Dermis microvascular lymphatic vessel endothelial cell (primary cell): ENCODE measurements at places on chromosomes 7 and 10. TPM values are rescaled to one million over a fixed set of nuclear protein-coding genes. Genes with fewer than 3 reads are reported as not detected.

Gene ARHGEF35
- 0.13 TPM in 2 replicates for total RNA-seq

Gene MMP21
- 0.13 and 0.51 TPM in 2 replicates for total RNA-seq

Gene SLC26A5
- 0.64 and 1.0 TPM in 2 replicates for total RNA-seq

Gene GIMAP1
- 13.0 and 24.5 TPM in 2 replicates for total RNA-seq

Gene MINDY4
- 1.3 and 1.5 TPM in 2 replicates for total RNA-seq

Gene GPER1
- total RNA-seq: 1.5 and 2.3 TPM in 2 replicates

Gene GIMAP2
- 34.0 and 37.3 TPM in 2 replicates for total RNA-seq

Gene TYW1
- total RNA-seq: 12.5 and 12.6 TPM in 2 replicates

Gene RET
- total RNA-seq: 0.26 and 2.9 TPM in 2 replicates

Gene MYL10
- total RNA-seq: not detected in 2 replicates

Gene ABHD11
- 7.1 and 7.7 TPM in 2 replicates for total RNA-seq

Gene ZNF37A
- total RNA-seq: 5.1 and 5.8 TPM in 2 replicates

Gene PRRT4
- not detected in 2 replicates for total RNA-seq

Gene TRIM50
- total RNA-seq: not detected in 2 replicates

Gene ARL3
- total RNA-seq: 3.2 and 4.4 TPM in 2 replicates

Gene DPY19L1
- total RNA-seq: 53.1 and 53.9 TPM in 2 replicates

Gene TMEM229A
- total RNA-seq: not detected in 2 replicates

Gene LIPF
- not detected in 2 replicates for total RNA-seq

Gene DLX6
- not detected in 2 replicates for total RNA-seq

Gene BRAF
- 13.0 and 18.8 TPM in 2 replicates for total RNA-seq

Gene PRPS1L1
- not detected in 2 replicates for total RNA-seq

Gene PRSS37
- total RNA-seq: not detected in 2 replicates

Gene LRRC17
- 0.77 and 0.89 TPM in 2 replicates for total RNA-seq

Gene ITIH2
- total RNA-seq: not detected in 2 replicates

Gene GNGT1
- total RNA-seq: not detected in 2 replicates

Gene TEX36
- total RNA-seq: not detected in 2 replicates

Gene EBF3
- 1.5 and 1.6 TPM in 2 replicates for total RNA-seq

Gene STEAP1
- total RNA-seq: 1.4 and 9.4 TPM in 2 replicates

Gene ATRNL1
- total RNA-seq: 0.77 and 1.6 TPM in 2 replicates

Gene AGBL3
- 0.51 and 1.0 TPM in 2 replicates for total RNA-seq

Gene ZFYVE27
- total RNA-seq: 10.0 and 17.6 TPM in 2 replicates

Gene SCART1
- total RNA-seq: 0.26 and 0.76 TPM in 2 replicates

Gene MSMB
- total RNA-seq: not detected in 2 replicates

Gene SHTN1
- 1.5 and 2.1 TPM in 2 replicates for total RNA-seq

Gene CHAT
- not detected in 2 replicates for total RNA-seq

Gene UCMA
- total RNA-seq: not detected in 2 replicates

Gene UPF2
- 10.7 and 10.9 TPM in 2 replicates for total RNA-seq

Gene CALHM1
- not detected in 2 replicates for total RNA-seq

Gene RNF32
- total RNA-seq: 0.25 and 0.26 TPM in 2 replicates

Gene PDE6C
- not detected in 2 replicates for total RNA-seq

Gene GNAI1
- total RNA-seq: 15.0 and 19.7 TPM in 2 replicates

Gene FMC1
- 8.9 and 16.6 TPM in 2 replicates for total RNA-seq

Gene DDC
- total RNA-seq: not detected in 2 replicates

Gene LCOR
- 9.6 and 10.5 TPM in 2 replicates for total RNA-seq

Gene ELAPOR2
- total RNA-seq: 84.7 and 101 TPM in 2 replicates

Gene OPALIN
- total RNA-seq: not detected in 2 replicates

Gene TAS2R3
- 0.26 and 0.89 TPM in 2 replicates for total RNA-seq

Gene GDF2
- total RNA-seq: not detected in 2 replicates

Gene TRIL
- 18.6 and 29.6 TPM in 2 replicates for total RNA-seq

Gene BTBD16
- under 0.01 TPM in 1 of 2 replicates, not detected in the other for total RNA-seq

Gene ELOVL3
- not detected in 2 replicates for total RNA-seq

Gene C7orf33
- not detected in 2 replicates for total RNA-seq

Gene STAG3
- 0.13 and 0.38 TPM in 2 replicates for total RNA-seq

Gene AKR1D1
- total RNA-seq: not detected in 2 replicates

Gene SH3PXD2A
- 2.6 and 3.2 TPM in 2 replicates for total RNA-seq

Gene EXOC6
- 292 and 311 TPM in 2 replicates for total RNA-seq

Gene SPDYE11
- not detected in 2 replicates for total RNA-seq

Gene PTPRN2
- 2.4 and 3.4 TPM in 2 replicates for total RNA-seq

Gene ENTPD1
- 5.3 and 6.2 TPM in 2 replicates for total RNA-seq

Gene CAMK1D
- total RNA-seq: 0.64 and 1.4 TPM in 2 replicates
